ENCODE measurements at places on chromosomes 2 and 18.

DNA sequence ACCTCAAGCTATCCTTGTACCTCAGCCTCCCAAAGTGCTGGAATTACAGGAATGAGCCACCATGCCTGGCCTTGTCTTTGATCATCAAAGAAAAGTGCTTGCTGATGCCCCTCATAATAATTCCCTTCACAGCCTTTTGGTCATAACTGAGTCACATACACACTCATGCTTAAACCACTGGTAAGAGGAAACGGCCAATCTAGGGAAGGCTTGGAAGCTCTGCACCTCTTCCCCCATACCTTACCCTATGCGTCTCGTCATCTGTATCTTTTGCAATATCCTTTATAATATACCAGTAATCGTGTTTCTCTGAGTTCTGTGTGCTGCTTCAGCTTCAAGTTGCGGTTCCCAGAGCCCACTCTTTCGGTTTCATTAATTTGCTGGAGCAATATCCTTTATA, 4.8 kb upstream of the RNF138 start:
- DNase-seq = no peak

DNA sequence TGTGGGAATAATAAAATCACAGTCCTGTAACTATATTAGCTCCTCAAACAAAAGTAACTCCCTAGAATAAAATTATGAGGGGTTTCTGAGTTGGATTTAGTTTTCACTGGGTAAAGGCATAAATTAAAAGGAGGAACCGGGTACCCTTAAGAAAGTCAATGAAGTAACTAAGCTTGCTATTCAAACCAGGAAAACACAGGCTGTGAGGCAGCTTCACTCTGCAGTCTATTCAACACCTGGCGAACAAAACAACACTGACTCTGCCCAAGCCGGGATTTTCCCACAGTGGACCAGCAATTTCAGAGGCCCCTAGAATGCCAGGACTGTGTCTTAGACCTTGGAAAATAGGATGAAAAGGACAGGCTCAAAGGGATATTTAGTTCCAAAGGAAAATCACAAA, 24.6 kb upstream of the CREB1 start:
- DNase-seq = no peak

DNA sequence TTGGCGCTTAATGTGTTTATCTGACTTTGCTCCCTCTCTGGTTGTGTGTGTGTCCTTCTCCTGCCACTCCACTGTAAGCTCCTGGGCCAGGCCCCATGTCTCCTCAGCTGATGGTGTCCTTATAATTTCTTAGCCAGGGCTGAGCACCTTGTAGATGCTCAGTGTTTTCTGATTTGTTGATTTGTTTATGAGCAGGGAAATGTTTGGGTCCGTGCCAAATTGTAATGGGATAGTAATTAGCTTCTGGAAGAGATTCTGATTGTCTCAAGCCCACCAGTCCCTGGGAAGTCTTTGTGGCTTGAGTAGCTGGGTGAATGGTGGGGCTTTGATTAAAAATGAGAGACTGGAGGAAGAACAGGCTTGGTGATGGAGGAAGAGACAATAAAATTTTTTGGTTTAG, 270.5 kb downstream of the MYCN start:
- DNase-seq = no peak

- DNase-seq = no peak
Observed at GRCh38 chr2:43217228-43218154, 8.9 kb downstream of the ZFP36L2 start.

- no peak for DNase-seq
Observed at GRCh38 chr2:200662727-200663126, 76.9 kb downstream of the AOX1 start.

DNA sequence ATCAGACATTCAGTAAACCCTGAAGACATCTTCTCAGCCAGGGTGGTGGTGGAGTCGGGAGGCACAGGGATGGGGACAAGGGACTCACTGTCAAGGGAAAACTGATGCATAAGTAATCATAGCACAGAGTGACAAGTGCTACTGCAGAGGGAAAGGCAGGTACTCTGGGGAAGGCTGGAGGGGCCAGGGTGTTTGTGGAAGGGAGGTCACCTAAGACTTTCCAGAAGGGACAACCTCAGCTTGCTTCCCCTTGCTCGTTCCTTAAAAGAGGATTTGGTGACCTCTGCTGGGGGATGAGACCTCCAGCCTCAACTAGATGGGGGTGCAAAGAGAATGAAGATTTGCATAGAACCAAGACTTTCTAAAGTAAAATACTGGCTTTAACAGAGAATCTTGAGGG, 99.5 kb downstream of the SLC4A3 start:
- no peak for DNase-seq

DNA sequence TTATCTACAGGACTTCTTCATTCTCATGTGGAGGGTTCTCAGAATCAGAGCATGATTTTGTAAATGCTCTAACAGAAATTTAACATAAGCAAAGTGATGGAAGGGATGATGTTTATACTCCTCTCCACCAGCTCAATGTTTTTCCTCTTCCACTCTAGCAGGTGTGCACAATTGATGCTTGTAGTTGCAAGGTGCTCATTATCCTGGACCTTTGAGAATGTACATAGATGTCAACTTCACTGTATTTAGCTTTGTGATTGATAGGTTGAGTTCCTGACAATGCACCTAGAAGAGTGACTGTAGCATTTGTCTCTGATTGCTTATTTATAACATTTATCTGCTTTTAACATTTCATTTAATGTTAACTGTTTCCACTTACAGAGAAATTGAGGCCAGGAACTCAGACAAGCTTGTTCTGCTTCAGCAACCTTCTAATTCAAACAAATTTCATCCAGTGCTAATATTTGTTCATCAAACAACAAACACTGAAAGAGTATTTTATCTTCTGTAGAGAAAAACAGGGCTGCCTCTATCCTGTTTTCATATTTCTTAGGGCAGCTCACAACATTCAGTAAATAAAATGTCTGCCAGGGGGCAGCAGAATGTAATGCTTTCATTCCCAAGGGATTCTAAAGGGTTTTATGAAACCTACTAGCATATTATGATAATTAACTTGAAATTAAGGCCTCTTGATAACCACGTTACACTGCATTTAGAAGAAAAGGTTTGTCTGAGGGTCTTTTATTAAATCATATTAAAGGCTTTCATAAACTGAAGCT, 127.9 kb upstream of the NOL4 start:
- DNase-seq = no peak

- no peak for DNase-seq
Observed at GRCh38 chr2:16522031-16522831, 143.4 kb downstream of the CYRIA start.

DNA sequence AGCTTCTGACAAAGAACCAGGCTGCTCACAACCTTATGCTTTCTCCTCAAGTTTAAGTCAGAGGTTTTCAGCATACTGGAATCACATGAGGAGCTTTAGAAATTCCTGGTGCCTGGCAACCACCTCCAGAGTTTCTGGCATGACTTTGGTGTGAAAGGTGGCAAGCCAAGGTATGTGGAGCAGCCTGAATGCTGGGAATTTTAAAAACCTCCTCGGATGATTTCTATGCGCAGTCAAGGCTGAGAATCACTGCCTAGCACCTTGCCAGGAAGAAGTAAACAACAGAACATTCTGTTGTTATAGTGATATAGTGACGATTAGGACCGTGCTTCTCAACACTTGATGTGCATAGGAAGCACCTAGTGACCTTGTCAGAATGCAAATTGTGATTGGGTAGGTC, 11.7 kb downstream of the CCBE1 start:
- DNase-seq = no peak
